ENCODE measurements at places on chromosomes 5 and 9.

DNA sequence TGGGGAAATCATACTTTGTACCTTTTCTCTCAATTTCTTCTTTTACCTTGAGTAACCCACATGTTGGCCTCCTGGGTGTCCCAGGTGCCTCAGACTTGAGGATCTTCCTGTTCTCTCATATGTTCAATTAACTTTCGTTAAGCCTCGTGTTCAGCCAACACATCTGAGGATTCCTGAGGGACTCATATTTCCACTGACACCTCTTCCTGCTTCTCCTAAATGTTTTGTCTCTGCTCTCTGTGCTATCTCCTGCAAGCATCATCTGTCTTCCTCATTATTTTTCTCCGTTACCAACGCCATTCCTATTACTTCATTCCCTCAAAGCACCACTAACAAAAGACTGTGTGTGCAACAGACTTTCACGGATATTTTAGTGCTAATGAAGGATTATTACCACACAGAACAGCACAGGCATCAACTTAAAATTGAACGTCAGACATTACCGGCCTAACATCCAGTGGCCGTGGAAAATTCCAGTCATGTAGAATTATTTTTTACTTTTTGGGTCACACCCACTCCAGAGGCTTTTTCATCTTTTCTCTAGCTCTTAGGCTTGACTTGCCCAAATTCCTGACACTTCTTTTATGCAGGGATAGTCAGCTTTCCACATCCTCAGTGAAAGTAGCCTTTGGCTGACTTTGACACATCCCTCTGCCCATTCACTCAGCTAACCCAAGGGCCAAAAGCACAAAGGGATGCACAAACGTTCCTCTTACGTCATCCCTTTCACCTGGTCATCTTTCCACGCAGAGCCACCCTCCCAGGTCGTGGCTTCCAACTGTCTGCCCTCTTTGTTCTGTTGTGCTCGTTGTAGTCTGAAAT, 46.0 kb upstream of the OSMR start:
- DNase-seq, result no peak

DNA sequence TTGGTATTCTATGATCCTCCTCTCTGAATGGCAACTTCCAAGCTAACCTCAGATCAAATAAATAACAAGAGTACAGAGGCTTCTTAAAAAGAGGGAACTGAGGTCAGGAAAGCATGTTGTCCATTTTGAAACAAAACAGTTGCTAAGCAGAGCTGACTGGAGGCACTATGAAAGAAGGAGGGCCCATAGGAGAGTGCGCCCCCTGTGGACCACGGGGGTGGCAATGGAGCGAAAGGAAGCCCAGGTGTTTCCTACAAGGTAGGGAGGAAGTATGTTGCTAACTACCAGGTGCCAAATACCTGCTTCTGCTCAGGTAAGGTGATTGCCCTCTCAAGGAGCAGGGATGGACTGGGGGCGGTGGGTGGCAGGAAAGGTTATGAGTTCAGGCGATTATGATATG, 101.8 kb upstream of the MAST4 start:
- peak; percentile 30 for DNase-seq

- DNase-seq, result no peak
Measured at GRCh38 chr9:108603141-108603540, 252.6 kb downstream of the ACTL7B start.

- no peak for DNase-seq
Measured at GRCh38 chr9:129946246-129946995, 96.6 kb downstream of the FNBP1 start.

DNA sequence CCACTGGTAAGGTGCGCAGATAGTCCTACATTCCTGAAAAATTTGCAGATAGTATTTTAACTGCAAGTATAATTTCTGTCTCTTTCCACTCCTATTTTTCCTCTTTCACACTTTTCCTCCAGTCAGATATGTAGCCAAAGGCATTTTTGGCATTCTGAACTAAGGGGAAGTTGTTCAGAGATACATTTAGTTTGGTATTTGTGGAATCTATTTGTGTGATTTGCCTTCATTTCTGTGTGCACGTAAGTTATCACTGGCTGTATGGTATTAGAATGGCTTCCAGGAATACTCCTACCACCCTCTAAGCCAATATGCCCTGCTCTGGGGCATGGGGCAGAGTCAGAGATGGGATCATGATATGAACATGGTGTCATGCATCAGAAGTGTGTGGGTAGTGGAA, 45.8 kb upstream of the GRAMD2B start:
- DNase-seq, result no peak

DNA sequence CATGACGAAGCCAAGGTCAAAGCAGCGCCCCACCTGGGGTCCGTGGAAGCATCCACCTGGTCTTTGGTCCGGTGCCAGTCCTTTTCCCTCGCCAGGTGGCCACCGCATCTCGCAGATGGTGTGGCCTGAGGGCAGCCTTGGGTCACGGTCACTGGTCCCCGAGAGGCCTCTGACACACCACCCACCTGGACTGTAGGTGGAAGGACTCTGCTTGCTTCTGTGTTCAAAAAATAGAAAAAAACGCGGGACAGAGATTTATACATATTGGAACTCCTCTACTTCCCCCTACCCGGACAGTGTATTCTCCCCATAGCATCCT, 466 bp upstream of the TTC39B start:
- no peak for DNase-seq

DNA sequence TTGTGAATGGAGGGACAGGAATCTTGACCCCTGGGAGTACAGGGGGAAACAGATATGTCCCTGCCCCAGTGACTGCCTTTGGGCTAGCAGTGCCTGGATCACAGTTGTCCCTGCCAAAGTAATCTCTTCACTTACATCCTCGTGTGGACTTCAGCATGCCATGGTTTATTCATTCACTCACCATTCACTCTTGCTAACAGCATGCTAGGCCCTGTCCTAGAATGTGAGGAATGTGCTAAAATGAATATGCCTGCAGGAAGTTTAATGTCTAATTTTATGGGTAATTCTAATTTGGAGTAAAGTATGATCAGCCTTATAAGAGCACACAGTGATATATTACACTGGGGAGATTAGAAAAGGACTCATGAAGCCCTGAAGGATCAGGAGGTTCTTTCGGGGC, 63.0 kb downstream of the FAT2 start:
- DNase-seq, result no peak

DNA sequence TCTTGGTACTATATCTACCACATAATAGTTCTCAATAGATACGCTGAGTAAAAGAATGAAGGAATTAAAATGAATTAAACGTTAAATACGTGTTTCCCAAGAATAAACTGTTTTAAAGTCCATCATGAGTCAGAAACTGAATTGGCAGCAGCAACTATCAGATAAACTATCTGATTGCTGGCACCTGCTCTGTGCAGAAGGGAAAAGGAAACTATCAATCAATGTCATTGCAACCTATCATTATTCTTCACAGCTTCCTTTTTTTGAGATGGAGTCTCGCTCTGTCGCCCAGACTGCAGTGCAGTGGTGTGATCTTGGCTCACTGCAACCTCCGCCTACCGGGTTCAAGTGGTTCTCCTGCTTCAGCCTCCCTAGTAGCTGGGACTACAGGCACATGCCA, 8.8 kb upstream of the WDR36 start:
- no peak for DNase-seq

- no peak for DNase-seq
Measured at GRCh38 chr9:5871785-5872184, 18.9 kb upstream of the MLANA start.

- DNase-seq, result no peak
Measured at GRCh38 chr9:112831281-112831851, 59.3 kb downstream of the SLC46A2 start.

GRCh38 chr9:119126040-119126439, 243.2 kb downstream of the BRINP1 start:
- DNase-seq, result no peak

GRCh38 chr5:115453391-115454095, 91.0 kb downstream of the FEM1C start:
- no peak for DNase-seq

DNA sequence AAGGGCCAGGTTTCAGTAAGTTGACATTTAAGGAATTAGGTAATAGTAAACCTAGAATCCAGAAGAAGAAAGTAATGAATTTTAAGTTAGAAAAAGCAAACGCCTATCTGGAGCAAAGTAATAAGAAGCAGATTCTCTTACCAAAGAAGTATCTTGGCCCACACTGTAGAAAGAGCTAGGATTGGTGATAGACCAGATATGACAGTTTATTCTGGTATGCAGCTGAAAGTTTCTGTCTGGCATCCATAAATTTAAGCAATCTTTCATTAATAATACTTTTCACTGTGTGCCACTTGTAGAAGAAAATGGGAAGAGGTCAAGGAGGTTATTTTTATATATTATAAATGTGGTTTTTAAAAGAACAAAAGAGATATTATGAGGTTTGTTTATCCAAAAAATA, 3.0 kb downstream of the RECK start:
- no peak for DNase-seq

GRCh38 chr5:88719434-88719833, 163.6 kb downstream of the MEF2C start:
- DNase-seq, result no peak

DNA sequence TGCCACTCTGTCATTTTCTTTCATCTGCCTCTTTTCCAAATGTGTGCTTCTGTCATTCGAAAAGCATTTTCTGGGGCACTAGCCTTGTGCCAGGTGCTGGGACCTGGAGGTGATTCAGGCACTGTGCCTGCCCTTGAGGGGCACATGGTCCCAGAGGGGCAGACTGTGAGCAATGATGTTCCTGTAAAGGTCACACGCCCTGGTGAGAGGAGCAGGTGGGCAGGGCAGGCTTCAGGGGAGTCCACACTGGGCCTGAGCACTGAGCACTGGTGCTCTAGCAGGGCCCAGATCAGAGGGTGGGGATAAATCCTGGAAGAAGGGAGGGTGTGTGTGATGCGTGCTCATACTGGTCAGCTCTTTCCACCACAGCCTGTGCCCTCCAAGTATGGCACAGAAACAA, 77.8 kb downstream of the COL15A1 start:
- DNase-seq, result no peak

GRCh38 chr5:140349244-140349643, 2.8 kb upstream of the HBEGF start:
- no peak for DNase-seq

DNA sequence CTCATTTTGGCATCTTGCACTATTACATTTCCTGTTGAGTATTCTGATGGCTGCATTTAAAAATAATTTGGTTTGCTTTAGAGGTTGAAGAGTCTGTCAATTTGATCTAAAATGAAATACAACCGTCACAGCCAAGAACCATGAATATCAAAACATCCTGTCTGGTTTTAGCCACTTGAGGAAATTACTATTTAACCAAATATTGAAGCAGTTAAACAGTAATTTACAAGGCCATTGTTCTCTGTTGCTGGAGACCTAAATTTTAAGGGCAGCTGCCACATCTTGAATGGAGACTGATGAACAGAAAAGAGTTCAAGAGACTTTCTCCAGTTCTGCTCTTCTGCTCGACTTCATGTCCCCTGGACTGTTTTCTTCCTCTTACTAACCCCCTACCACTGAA, 549.4 kb downstream of the LRRC70 start:
- DNase-seq, result no peak

DNA sequence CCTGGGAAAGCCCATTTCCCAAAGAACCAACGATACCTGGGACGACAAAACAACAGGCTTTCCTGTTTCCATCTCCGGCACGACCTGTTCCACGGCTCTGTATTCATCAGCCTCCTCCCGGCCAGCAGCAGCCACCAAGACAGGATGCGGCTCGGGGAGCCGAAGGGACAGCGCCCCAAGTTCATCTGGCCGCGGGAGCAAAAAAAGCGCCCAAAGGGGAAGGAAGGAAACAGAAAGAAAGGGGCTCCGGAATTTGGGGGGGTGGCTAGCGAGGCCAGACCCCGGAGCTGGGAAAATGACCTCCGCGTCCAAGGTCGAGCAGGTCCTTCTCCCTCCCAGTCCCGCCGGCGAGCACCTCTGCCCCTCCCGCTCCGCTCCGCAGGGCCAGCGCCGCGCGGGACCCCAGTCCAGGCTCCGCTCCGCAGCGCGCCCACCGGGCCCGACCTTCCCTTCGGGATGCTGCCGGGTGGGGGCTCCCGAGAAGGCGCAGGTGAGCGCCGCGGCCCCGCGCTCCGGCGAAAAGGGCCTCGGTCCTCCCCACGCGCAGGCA, 608 bp downstream of the ELOVL7 start:
- DNase-seq, result no peak

DNA sequence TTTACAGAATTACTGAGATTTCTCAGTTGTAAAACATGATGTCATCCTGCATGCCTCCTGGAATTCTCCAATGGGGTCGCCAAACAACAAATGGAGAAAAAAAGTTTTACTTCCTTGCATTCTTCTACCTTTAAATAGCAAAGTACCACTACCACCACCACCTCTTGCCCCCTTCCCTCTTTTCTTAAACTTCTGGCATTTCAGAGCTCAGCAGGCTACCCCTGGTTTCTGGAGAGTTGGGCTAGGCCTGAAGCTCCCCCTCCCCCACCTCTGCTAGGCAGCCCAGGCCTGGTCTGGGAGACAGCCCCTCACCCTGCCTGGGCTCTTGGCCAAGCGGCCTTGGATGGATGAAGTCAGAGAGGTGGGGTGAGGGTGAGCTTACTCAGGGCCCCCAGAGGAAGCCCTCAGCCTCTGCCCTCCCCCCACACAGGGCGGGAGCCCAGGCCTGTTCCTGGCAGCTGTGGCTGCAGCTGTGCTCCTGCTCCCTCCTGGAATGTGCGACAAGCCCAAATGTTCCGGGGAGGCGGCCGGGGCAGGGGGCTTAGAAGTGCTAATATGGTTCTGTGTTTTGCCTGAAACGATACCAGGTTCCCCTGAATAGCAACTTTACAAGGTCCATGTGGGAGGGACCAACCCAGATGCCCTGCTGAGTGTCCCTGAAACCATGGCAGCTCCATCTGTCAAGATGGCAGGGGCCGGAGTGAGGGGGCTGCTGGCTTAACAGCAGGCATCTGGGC, 6.0 kb upstream of the CCIN start:
- DNase-seq, result no peak

DNA sequence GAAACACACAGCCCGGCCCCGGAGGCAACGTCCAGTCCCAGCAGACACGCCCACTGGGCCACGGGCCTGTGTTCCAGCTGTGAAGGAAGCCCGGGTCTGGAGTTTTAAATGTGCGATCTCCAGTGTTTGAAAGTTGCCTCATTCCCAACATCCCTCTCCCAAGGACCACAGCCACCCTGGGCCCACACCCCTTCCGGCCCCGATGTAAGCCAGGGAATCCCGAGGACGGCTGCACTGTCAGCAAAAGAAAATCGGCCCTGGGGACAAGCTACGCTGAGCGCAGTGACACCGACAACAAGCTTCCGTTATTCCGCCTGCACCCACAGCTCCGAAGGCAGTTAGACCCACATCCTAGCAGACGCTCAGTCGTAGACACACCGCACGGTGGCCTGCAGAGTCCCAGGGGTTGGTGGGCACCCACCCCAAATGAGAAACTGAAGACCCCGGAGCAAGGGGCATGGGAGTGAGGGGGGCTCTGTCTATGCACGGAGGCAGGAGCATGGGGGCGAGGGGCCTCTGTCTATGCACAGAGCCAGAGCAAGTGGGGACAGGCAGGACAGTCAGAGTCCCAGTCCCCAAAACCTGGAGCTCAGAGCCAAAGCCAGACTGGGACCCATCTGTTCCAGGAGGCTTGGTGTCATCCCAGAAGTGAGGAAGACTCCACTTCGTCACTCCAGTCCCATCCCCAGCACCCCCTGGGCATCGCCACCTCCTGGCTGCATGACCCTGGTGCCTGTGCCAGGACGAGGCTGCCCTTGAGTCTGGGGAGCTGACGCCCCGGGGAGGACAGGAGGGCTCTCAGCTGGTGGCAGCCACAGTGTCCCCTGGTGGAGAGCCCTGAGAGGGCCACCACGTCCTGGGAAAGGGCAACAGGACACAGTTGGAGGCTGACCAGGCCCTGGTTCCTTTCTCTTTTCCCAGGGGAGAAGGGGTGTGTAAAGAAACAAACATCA, 23.4 kb downstream of the GLT6D1 start:
- no peak for DNase-seq

GRCh38 chr5:17828681-17829080, 194.4 kb downstream of the TAF11L14 start:
- DNase-seq, result no peak

All from stimulated activated CD4-positive, alpha-beta T cell treated with anti-CD3 and anti-CD28 coated beads, Interleukin-4, amount 100 ng/mL, for 48 hours (primary cell).